ENCODE measurements at places on chromosomes 7 and 10. TPM values are rescaled to one million over a fixed set of nuclear protein-coding genes. Genes with fewer than 3 reads are reported as not detected.
A peak's percentile ranks its signal among the peaks of the same experiment; 100 is the strongest.

CPEB3 gene
- 5.9 TPM for total RNA-seq

DNA sequence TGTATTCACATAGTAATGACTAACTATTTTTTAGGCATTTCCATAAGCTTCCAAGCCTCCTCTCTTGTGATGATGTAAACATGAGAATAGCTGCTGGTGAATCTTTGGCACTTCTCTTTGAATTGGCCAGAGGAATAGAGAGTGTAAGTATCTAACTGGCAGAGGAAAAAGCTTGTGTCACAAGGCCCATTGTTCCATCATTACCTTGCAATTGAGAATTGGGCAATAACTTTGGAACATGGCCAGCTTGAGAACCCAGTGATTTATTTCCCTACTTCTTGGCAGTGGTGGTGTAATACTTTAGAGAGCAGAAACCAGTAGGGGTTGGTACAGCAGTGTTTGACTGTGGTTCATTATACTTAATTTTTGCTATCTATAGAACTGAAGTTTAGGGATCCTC, 12.0 kb downstream of the IFRD1 start:
- DNase-seq, result peak; percentile 72

- peak; percentile 89 for DNase-seq
Measured at GRCh38 chr7:100003711-100004661, 11.4 kb upstream of the ZKSCAN1 start.

DNA sequence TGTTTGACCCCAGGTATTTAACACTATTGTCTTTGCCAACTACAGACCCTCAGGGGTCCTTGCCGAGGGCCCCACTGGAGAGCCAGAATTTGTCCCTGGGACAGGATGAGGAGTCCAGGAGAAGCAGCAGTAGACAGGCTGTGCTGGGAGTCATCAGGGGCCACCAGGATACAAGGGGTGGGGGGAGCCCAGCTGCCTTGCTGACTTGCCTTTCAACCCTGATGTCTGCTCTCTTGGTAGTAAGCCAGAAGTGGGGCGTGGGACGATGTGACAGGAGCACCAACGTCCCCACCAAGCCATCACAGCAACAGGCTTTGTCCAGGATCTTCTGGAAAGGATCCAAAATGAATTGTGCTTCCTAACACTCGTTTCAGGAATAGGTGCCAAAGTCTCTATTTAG, 62.4 kb upstream of the CDCA7L start:
- no peak for DNase-seq

GRCh38 chr10:76686201-76686600, 951.4 kb downstream of the KCNMA1 start:
- DNase-seq, result no peak

DNA sequence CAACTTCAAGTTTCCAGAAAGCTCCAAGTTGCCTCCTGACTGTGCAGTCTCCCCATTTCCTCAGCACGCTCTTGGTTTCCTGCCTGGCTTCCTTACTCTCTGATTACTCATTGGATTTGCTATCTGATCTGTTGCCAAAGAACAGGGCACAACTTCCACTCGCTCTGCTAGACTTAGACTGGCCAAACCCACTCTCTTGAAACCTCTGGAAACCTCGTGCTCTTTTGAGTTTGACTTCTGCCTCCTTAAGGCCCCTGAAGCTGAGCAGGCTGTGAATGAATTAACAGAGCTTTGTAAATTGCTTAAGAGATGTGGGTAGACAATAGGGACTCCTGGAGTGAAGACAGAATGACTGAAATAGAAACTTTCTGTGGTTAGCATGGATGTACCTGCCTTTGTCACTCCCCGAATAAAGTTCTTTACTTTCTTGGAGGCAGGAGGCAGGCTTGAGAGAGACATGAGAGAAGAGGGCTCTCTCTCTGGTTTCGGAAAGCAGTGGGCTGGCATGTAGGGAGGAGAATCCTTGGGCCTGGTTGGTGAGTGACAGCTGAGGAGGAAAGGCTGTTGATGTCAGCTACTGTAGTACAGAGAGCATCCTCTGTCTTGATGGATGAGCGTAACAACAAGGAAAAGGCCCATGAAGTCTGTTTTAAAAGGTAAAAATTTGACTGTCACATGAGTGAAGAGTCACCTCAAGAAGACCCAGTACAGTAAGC, 70.8 kb downstream of the CHN2 start:
- no peak for DNase-seq

DNA sequence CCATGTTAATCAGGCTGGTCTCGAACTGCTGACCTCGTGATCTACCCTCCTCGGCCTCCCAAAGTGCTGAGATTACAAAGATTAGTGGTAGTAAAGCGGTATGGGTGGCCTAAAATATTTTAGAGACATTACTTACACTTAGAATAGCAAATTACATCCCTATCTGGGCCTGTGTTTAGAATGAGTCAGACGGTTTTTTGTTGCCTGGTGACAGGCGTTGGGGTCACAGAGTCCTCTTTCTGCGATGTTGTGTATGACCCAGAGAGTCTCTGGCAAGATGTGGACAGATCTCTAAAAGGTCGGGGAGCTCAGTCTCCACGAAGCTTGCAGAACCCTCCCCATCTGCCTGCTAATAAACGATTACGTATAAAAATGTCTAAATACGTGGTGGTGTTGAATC, 39.6 kb upstream of the PRKCQ start:
- DNase-seq, result no peak

Data from upper lobe of left lung (tissue), 6 donors.